ENCODE measurements at places on chromosomes 5 and 9.

GRCh38 chr5:86354664-86355063 lies 263.1 kb upstream of the COX7C start:
- no peak for DNase-seq

GRCh38 chr9:136697146-136697820 lies 10.0 kb upstream of the AGPAT2 start:
- no peak for DNase-seq

DNA sequence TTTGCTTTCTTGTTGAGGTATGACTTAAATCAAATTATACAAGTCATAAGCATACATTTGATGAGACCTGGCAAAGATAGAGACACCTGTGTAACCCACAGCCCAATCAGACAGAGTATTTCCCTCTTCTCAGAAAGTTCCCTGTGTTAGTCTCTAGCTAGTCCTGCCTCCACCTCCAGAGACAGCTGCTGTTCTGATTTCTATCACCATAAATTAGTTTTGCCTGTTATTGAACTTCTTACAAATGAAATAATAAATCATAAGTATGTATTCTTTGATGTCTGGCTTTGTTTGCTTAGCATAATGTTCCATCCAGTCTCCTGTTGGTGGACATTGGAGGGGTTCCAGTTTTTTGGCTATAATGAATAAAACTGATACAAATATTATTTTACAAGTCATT lies 194.5 kb downstream of the ICE1 start:
- peak; percentile 27 for DNase-seq

DNA sequence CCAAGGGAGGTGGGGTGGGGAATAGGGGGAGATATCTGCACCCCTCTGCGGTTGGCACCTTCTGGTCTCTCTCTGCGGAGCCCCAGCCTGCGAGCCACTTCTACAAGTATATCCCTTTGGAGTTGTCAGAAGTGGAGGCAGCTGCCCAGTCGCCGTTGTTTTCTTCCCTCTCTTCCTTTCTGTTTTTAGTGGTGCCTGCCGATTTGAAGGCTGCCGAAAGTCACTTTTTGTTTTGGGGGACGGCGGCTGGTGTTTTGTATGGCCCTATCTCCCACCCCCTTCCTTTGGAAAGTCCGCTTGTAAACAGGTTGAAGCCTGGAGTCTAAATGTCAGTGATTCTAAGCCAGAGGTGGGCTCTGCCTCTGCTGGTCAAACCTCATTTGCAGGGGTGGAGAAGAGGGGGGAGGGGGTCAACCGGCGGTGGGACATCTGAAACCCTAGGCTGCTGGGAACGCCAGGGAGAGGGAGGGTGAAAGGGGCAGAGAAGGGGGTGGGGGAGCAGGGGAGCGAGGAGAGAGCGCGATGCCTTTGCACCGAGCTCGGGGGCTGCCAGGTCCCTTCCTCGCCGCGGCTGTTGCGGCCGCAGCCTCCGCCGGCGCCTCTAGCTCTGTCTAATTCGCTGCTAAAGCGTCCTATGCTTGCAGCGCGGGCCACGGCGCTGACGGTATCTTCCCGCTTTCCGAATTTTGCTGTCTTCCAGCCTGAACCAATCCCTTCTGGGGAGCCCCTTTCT lies at the start of gene FGF10:
TSS of gene FGF10 (minus strand) at position 331 of the 733 bp plus-strand sequence. CDS start 738 bp downstream, outside the sequence.
- DNase-seq, result peak; percentile 84

GRCh38 chr5:84274585-84275468 lies 109.9 kb downstream of the EDIL3 start:
- DNase-seq, result peak; percentile 55

Measured in NCI-H524 (cell line).